ENCODE measurements at places on chromosomes 3 and 15.
A peak's percentile ranks its signal among the peaks of the same experiment; 100 is the strongest.

DNA sequence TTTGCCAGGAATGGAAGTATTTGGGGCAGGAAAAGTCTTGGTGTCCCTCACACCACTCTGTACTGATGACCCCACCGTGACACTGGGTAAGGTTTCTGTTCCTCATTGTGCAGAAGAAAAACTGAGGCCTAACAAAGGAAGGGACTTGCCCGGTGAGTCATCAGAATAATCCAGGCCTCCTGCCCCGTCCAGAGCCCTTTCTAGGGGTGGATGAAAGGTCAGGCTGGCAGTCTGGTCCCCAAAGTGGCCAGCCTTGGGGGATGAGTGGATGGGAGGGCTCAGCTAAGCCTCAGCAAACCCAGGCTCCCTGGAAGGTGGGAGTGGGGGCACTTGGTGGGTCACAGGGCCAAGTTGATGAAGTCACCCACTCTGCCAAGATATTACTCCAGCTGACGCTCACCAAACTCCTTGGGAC, 2.3 kb upstream of the DNAH1 start:
- DNase-seq: no peak

GRCh38 chr3:194058189-194058571, 77.8 kb upstream of the HES1 start:
- peak; percentile 79 for DNase-seq

DNA sequence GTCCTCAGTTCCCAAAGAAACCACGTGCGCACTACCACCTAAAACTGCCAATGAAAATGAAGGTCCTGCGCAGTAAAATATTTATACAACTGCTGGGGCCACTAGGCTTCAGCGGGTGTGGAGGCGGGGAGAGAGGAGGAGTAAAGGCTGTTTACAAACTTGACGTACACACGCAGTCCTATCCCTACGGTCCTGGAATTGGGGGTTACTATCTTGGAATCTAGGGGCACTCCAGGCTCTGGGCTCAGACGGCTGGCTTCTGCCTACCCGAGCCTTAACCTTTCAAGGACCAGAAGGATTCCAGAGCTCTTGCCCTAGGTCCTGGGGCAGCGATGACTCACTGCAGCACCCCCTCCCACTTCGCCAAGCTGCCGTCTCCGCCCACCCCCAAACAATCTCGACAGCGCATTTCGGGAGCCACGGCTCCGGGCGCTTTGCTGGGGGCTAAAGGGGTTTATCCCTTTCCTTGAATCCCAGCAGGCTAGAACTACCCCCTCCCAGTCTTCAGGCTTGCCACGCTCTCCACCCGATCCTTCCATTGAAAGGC, 3.0 kb downstream of the ADAMTS9 start:
- DNase-seq: peak; percentile 61

- DNase-seq: no peak
Observed at GRCh38 chr3:160703974-160704373, 27.0 kb downstream of the ARL14 start.

DNA sequence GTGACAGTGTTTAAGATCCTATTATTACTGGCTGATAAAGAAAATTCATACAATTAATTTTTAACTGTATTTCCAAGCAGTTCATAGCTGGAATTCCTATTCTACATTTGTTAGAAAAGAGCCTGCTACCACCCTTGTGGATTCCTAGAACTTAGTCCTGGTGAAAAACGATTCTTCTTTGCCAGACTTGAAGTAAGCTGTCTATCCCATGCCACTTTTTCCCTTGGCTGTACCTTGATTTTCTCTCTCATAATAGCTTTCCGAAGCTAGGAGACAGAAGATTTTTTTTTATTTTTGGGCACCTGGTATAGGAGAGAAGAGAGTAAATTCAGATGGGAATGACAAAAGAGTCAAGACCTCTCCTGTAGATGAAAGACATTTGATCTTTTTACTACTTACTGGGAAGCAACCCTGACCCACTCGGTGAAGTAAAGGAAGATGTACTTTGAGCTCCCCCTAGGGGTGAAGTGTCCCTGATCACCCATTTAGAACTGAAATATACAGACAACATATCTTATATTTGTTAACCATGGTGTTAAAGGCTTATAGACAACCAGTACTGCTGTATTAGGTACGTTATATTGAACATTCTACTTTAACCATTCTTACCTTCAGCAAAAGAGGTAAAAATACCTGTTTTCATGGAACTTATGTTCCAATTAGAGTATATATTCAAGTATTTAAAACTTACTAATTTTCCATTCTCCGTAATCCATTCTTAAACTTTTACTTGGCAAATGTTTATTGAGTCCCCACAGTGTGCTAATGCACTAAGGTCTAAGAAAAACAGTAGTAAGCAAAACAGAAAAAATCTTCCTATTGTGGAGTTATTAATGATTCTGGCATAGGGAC, 36.2 kb upstream of the C3orf38 start:
- DNase-seq: peak; percentile 67

GRCh38 chr15:22917556-22917955, 62.6 kb downstream of the CYFIP1 start:
- no peak for DNase-seq

GRCh38 chr15:93164409-93164808, 75.4 kb upstream of the RGMA start:
- no peak for DNase-seq

GRCh38 chr3:113634782-113635474, 61.5 kb downstream of the USF3 start:
- DNase-seq: no peak

- DNase-seq: no peak
Observed at GRCh38 chr3:14598143-14598569, 53.4 kb upstream of the CCDC174 start.

GRCh38 chr3:170083343-170083742, 45.5 kb downstream of the GPR160 start:
- DNase-seq: no peak

- no peak for DNase-seq
Observed at GRCh38 chr15:86553108-86553507, 473.4 kb downstream of the AGBL1 start.

GRCh38 chr3:16011376-16011775, 163.1 kb upstream of the GALNT15 start:
- DNase-seq: no peak

GRCh38 chr3:126413693-126414080, 19.0 kb downstream of the CFAP100 start:
- DNase-seq: no peak

All from H1 (cell line).